ENCODE measurements at places on chromosomes 13 and 19.

GRCh38 chr19:2827840-2828489 is 8.3 kb downstream of the ZNF554 start:
- DNase-seq: no peak

- peak; percentile 48 for DNase-seq
These were observed 5.4 kb upstream of the TRIM28 start for GRCh38 chr19:58538257-58539168.

- no peak for DNase-seq
These were observed 93.2 kb downstream of the FRY start for GRCh38 chr13:32124743-32125142.

DNA sequence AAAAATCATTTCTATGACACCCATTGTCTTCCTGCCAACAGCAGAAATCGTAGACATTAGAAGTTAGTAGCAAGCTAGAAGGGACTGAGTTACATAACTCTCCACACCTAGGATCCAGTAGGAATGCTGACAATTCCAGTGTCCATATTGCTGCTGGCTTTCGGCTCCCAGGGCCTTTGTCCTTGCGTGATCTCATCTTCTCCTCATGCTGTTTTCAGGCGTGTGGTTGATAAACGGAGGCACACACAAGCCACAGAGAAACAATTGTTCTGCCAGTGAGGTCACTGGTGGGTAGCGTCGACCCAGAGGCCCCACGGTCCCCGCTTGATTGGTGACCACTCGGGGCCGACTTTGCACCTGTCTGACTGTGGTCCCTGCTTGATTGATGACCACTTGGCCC is 31.6 kb upstream of the F7 start:
- DNase-seq: no peak

- DNase-seq: no peak
These were observed 35.9 kb downstream of the RAB20 start for GRCh38 chr13:110525328-110526319.

DNA sequence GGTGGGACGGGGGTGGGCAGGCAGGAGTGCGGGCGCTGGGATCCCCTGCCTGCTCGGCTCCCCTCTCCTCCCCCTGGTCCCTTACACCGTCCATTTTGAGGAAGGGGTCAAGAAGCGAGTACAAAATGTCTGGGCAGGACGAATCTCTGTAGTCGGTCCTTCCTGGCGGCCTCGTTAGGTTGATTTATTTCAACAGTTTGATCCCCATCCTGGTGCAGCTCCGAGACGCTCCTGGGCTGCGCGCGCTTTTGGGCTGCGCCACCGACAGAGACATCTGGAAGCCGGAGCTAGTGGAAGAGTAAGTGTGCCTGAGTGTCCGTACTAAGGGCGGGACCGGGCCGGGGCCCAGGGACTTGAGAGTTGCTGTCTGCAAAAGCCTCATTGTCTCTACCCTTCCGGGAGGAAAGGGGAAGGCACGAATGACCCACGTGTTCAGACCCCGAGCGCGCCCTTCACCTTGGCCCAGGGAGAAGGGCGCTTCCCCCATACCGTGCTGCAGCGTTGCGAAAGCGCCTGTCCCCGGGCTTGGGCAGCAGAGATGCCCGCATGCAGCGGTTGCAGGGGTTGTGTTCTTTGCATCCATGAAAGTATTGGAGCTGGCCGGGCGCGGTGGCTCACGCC is 1.8 kb downstream of the ZNF114 start:
- DNase-seq: peak; percentile 10

GRCh38 chr19:18795540-18795939 is 4.4 kb upstream of the COMP start:
- no peak for DNase-seq

GRCh38 chr19:29086646-29087045 is 126.3 kb downstream of the UQCRFS1 start:
- no peak for DNase-seq

DNA sequence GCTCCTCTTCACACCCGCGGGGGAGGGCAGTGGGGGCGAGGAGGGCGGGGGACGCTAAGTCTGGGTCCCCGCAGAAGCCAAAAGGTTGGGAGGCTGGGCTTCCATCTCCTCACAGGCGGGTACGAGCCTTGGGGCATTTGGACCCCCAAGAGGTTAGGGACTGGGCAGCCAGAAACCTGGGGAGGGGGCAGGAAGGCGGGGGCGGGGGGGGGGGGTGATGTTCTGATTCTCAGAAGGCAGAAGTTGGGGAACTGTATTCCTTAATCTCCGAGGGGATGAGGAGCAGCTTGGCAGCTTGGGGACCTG is 5.1 kb downstream of the BCL3 start:
- DNase-seq: no peak

- no peak for DNase-seq
These were observed 105.5 kb downstream of the KDM4B start for GRCh38 chr19:5074407-5074806.

GRCh38 chr19:45250832-45251451 is at the start of gene MARK4:
TSS of gene MARK4 (plus strand) at chr19:45251271. CDS start at chr19:45251589, 318 bp downstream.
- DNase-seq: peak; percentile 42

- DNase-seq: no peak
These were observed 3.4 kb downstream of the TBXA2R start for GRCh38 chr19:3603121-3603811.

All from activated gamma-delta T cell treated with Interleukin-2 at 50 U/mL for 16 hours (primary cell).